ENCODE measurements at places on chromosomes 11 and 22.

GRCh38 chr11:1494650-1495049 lies 8.1 kb upstream of the MOB2 start:
- DNase-seq, result no peak

DNA sequence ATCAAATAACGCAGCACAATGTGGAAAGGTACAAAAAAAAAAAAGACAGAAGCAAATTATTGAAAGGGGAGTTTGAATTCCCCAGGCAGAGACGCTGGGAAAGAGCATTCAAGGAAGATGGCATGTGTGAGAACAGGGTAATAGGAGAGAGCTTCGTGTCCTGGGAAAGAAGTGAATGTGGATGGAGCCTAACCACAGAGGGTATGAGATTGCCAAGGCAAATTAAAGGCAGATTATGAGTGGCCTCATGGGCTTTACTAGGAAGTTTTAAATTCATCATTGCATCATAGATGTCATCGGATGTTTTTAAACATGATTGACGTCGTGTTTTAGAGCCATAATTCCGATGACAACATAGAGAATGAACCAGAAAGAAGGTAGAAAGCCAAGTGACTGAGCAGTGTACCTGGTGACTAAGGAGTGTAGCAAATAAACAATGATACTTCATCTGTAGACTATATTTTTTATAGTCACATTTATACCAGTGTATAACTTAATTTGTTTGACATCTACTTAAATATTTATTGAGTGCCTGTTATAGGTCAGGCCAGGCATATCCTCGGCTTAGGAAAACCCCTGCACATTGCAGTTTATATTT lies 151.4 kb downstream of the MSANTD4 start:
- DNase-seq, result no peak

DNA sequence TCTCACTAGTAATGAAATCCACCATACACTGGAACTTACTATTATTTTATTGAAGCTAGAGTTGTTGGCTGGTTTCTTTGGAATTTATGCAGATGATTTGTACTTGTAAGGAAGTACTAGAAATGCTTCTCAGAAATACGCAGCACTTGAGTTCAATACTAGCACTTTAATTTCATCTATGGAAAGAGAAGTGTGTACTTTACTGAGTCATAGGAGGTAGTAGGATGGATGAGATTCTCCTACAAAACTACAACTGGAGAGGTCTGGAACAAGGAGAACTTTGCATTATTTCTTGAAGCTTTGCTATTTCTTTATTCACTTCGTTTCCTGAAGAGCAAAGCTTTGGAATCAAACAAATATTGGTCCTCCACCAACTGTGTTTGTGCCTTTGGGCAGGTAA lies 44.1 kb upstream of the CCDC90B start:
- no peak for DNase-seq

DNA sequence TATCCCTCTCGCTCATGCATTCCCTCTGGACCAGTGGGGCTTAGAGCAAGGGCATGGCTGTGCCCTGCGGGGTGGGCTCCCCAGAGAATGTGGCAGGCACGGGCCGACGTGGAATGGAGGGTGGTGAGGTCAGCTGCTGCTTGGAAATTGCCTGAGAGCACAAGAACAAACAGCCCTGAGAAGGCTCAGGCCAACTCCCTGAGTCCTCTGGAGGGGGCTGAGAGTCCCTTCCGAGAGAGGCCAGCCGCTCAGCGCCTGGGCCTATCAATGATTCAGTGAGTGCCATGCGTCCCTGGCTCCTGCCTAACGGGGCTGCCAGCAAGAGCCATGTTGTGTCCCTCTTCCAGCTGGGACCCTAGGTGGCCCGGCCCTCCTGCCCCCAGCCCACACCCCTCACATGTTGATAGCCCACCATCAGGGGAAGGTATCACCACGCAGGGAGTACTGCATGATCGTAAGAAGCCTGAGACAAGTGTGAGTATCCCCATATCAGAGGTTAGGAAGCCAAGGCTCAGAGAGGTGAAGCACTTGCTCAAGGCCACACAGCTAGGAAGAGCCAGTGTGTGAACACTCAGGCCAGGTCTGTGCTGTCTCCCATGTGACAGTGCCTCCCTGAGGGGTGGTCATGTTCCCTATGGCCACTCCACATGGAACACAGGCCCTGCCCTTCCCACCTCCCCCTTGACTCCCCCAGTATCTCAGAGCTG lies 55.8 kb downstream of the NECTIN1 start:
- DNase-seq, result no peak

GRCh38 chr11:48111891-48112290 lies 104.7 kb upstream of the OR4B1 start:
- no peak for DNase-seq

- no peak for DNase-seq
Observed at GRCh38 chr22:48207919-48208535, 1445.6 kb downstream of the TBC1D22A start.

GRCh38 chr11:75561426-75562047 lies 516 bp upstream of the SERPINH1 start:
- no peak for DNase-seq

DNA sequence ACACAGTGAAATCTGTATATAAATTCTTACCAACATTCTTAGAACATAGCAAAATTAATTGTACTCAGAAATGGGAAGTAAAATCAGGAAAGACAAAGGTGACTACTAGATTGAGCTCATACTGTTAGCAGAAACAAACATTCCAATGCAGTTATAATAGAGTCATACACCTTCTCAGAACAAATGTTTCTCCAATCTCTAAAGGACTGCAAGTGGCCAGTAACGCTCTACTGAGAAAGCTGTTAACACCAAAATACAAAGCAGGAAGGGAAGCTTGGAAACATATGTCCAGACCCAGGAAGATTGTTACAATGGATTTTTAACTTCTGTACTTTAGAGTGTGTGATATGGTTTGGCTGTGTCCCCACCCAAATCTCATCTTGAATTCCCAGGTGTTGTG lies 341.5 kb downstream of the LARGE1 start:
- DNase-seq, result no peak

DNA sequence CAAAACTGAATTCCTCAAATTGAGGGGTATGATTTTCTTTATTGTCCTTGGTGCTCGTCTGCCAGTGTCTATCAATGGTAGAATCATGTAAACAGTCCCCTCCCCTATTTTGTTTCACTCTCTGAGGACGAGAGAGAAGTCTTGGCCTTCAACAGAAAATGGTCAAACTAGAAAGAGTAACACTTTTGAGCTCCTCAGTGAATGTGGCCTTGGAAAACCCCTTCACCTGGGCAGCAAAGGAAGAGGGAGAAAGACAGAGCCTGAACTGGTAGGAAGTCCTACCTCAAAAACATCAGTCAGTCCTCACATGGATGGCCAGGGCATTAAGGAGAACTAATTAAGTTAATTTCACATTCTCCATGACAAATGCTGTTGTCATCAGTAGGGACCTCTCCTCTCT lies 86.1 kb upstream of the TOP3B start:
- DNase-seq, result no peak

- no peak for DNase-seq
Observed at GRCh38 chr11:130518164-130518680, 69.8 kb downstream of the ADAMTS15 start.

DNA sequence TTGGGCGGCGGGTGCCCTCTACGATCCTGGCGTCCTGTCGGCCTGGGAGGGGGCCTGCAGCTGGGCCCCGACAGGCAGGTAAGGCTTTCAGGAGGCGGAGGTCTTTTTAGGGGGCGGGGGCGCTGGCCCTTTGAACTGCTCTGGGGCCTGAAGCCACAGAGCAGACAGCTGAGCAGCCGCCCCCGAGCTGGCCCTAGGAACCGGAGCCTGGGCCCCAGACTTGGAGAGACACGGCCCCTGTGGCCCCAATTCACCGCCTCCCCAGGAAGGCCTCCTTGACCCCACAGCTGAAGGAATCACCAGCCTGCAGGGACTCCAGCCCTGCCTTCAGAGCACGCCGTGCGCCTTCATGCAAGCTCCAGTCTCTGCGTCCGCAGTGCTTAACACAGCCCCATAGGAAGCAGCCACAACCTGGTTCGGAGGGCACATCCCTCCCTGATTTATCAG lies 618 bp upstream of the CERK start:
- no peak for DNase-seq

GRCh38 chr11:93528252-93528651 lies 14.9 kb downstream of the SMCO4 start:
- no peak for DNase-seq

DNA sequence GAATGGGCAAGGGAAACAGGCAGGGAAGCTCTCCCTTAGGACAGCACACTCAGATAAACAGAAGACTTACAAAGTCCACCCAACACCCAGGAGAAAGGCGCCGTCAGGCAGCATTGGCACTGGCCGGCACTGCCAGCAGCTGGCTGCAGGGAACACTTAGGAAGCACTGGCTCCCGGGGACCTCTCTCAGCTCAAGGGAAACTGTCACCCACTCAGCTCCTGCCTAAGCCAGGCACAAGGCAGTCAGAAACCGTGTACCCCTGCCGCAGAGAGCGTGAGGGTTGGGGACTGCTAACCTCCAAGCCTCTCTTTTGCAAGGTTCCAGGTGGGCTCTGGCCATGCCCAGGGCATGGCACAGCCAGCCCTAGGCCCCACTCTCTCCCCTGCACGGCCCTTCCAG lies 64.7 kb downstream of the DGCR2 start:
- no peak for DNase-seq

- no peak for DNase-seq
Observed at GRCh38 chr11:4684631-4685285, 12.9 kb downstream of the OR51E2 start.

- no peak for DNase-seq
Observed at GRCh38 chr11:86184728-86185380, 59.7 kb upstream of the EED start.

GRCh38 chr11:2432171-2432621 lies 12.1 kb downstream of the TRPM5 start:
- no peak for DNase-seq

DNA sequence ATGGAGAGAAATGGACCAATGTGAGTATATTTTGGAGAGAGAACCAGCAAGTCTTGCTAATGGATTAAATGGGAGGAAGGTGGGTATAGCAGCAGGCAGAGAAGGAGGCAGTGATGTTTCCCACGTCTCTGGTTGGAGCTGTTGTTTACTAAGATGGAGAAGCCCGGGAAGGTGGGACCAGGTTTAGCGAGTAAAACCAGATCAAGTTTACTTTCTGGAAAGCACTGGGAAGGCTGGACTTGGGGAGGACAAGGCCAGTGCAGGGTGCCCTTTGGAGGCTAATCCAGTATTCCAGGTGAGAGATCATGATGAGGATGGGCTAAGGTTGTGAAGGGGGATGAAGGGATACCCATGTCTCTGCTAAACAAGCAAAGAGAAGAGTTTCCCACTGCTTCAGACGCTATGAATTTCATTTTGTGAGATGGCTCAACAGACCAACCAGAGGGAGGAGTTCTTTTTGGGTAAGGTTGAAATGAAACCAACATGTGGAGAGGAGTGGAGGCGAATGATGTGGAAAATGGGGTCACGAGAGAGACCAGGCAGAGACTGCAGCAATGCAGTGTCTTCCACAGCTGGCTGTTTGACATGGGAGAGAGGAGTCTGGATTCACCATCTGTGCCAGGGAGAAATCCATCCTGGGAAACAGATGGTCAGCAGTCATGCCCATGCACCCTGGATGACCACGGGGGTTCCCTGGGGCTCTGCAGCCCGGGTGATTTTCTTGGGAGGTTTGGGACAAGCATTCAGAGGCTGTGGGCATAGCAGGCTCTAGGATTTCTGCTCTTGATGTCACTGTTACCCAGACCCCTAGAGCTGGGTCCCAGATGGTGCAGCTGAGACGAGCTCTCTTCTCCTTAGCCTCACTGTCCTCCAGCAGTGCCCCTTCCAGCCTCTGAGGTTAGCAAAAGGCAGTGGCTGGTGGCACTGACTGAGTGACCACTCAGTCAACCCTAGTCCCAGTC lies 24.9 kb downstream of the COMMD9 start:
- no peak for DNase-seq

DNA sequence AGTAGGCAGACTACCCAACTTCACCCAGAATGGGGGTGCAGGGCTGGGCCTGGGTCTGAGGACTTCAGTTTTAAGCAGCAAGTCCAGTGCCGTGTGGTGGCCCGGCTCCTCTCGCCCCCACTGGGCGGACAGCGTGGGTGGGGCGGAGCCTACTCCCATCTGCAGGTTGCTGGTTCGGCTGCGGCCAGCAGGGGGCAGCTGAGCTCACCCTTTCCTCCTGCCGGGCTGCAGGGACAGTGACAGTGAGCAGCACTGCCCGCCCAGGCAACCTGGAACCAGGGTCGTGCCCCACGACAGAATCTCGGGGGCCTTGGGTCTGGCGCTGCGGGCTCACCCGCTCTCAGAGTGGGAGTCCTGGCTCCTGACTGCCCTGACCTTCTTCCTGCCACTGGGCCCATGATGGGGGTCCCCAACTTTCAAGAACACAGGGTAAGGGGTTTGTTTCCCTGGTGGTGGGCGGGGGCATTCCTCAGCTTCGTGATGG lies 6.2 kb upstream of the NEAT1 start:
- DNase-seq, result peak; percentile 95

- no peak for DNase-seq
Observed at GRCh38 chr11:124950601-124951330, 3.2 kb upstream of the CCDC15 start.

DNA sequence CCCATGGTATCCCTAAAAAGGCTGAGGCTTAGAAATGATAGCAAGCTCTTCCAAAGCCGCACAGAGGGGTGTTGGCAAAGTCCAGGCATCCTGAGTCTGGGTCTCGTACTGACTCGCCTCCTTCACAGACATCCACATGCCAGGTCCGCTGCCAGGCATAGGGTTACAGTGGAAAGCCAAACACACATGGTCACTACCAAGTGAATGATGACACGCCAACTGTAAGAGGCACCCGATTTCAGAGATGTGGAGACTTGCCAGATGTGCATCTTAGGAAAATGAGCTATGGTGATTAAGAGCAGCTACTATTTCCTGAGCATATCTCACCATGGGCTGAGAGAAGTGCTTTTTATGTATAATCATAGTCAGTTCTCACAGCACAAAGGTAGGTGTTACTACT lies 314.9 kb downstream of the MIAT start:
- DNase-seq, result no peak

DNA sequence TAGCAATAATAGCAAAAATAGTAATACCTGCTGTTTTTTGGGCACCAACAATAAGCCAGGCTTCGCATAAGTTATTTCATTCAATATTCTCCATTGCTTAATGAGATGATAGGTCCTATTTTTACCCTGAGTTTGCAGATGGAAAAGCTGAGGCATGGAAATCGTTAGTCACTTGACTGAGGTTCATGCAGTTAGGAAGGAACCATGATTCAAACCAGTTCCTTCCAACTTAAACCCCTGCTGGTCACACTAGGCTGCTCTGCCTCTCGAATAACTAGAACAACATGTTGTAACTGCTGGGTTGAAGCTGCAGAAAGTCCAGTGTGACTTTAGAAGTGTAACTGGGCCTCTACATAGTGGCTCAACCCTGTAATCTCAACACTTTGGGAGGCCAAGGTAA lies 69.3 kb downstream of the SEZ6L start:
- no peak for DNase-seq

- DNase-seq, result no peak
Observed at GRCh38 chr22:50730941-50731661, 6.9 kb upstream of the ACR start.

- peak; percentile 95 for DNase-seq
Observed at GRCh38 chr11:114280696-114281095, 15.5 kb upstream of the NNMT start.

- DNase-seq, result no peak
Observed at GRCh38 chr11:12480401-12480800, 103.0 kb downstream of the PARVA start.

- no peak for DNase-seq
Observed at GRCh38 chr11:10696468-10697322, 3.1 kb upstream of the IRAG1 start.

Measured in islet precursor cell (in vitro differentiated cells).